ELR (cell line): ENCODE measurements at places on chromosomes 1 and 21.
A peak's percentile ranks its signal among the peaks of the same experiment; 100 is the strongest.

DNA sequence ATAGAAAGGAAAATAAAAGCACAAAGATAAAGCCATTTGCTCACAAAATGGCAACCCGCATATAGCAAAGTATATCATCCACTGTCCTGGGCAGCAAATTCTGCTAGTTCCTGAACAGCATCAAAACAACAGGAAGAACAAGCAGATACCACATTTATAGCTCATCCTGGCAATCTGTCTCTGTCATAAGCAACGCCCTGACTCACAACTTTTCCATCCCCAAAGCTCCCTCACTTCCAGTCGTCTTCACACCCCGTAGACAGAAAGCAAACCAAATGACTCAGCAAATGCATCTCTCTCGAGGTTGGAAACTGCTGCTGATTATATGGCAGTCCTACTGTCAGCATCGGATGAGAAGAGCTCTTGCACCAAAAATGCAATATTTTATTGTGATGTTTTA lies 65.8 kb downstream of the AK5 start:
- DNase-seq = peak; percentile 97

DNA sequence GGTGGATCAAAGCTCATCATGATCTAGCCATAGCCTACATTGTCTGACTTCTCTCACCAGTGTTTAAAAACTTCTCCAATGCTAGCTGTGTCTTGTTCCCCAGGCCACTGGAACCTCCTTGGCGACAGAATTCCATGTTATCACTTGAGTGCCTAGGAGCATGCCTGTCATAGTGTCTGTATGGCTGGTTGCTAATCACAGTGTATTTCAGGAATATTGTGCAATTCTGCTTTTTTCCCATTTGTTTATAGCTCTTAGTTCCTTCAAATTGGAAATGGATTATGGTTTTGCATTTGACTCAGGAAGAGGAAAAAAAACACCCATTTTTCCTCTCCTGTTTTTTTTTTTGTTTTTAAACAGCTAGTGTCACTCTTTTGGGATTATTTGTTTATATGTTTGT lies 25.5 kb downstream of the ROR1 start:
- no peak for DNase-seq

DNA sequence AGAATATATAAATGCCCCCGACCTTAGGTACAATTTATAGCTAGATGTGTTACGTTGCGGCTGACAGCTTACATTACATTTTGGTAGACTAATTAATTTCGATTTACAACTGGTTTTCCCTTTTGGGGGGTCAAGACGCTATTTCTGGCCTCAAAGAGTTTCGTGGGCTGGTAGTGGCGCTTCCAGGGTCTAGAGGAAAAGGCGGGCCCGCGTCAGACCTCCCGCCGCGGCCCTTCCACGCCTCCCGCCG lies 391 bp downstream of the IFT25 start:
- DNase-seq = no peak

DNA sequence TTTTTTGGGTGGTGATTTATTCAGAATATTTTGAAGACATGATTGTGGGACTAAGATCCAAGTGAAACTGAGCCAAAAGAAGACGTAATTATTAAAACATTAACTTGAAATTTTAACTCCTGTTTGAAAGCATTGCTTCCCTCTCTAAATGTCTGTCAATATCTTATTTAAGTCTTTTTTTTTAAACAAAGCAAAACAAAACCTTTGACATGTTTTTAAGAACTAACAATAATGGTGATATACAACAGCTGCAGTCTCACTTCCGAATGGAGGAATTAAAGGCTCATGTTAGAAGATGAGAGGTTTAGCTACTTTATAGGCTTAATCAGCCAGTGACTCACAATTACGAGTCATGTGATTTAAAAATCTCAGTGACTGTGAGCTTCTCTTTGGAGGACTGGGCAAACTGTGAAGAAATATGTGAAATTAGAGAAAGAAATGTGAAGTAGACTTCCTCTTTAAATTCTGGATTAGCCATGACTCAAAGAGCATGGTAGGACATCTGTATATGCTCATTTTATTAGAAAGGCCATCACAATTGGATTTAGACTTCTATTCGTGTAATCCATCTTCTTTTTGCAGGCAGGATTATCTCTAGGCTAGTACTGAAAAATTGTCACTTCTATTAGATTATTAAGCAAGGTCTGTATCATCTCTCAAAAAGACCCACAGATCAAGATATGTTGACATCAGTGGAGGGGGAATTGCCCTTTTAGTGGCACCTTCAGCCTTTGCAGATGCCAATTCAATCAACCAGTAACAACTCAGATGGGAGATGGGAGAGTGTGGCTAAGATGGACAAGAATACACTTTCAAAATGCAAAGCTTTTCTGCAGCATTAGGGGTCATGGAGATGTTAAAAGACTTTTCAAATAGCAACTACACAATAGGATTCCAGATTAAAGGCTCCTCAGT lies 28.7 kb downstream of the KCNA3 start:
- peak; percentile 77 for DNase-seq

DNA sequence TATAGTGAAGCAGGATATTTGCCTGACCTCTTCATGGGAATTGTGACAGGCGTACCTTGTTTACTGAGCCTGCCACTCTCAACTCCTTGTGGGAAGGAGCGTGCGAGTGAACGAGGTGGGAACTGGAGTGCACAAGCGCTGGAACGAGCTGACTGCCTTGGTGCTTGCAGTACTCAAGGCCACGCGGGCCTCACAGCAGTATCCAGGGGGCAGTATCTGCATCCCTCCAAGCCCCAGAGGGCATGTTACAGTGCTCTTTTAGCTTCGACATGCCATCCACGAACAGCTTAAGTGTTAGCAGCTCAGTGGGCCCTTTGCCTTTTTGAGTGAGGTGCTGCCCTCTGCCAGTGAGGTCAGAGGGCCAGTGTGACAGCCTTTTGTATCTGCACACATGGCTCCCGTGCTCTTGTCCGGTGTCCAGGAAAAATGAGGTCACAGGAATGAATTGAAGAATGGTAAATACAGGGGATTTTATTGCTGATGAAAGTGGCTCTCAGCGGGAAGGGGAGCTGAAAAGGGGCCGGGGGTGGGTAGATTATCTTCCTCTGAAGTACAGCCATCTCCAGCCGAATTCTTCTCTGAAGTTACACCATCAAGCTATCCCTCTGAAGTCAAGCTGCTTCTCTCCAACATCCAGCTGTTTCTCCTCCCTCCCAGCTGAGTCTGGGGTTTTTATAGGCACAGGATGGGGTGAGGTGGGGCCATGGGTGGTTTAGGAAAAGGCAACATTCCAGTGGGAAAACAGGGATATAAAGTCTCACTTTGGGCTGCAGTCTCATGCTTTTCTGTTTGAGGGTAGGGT lies 69.3 kb downstream of the EPB41 start:
- no peak for DNase-seq

GRCh38 chr1:234836045-234836681 lies 226.2 kb upstream of the IRF2BP2 start:
- no peak for DNase-seq

GRCh38 chr1:164689672-164690511 lies 130.9 kb downstream of the PBX1 start:
- no peak for DNase-seq

DNA sequence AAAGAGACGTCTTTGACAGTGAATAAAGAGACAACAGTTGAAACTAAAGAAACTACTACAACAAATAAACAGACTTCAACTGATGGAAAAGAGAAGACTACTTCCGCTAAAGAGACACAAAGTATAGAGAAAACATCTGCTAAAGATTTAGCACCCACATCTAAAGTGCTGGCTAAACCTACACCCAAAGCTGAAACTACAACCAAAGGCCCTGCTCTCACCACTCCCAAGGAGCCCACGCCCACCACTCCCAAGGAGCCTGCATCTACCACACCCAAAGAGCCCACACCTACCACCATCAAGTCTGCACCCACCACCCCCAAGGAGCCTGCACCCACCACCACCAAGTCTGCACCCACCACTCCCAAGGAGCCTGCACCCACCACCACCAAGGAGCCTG lies 68.5 kb downstream of the TPR start:
- no peak for DNase-seq

GRCh38 chr1:91846007-91846638 lies 39.8 kb downstream of the TGFBR3 start:
- peak; percentile 60 for DNase-seq

GRCh38 chr1:50964863-50965262 lies 4.8 kb upstream of the FAF1 start:
- DNase-seq = no peak

GRCh38 chr1:83706354-83706938 lies 292.5 kb downstream of the TTLL7 start:
- DNase-seq = no peak
